Type B pancreatic cell (in vitro differentiated cells): ENCODE measurements at places on chromosomes 5 and 9. TPM values are rescaled to one million over a fixed set of nuclear protein-coding genes. Genes with fewer than 3 reads are reported as not detected.
A peak's percentile ranks its signal among the peaks of the same experiment; 100 is the strongest.

Gene RETREG1
- total RNA-seq = 11.6 and 18.8 TPM in 2 replicates

Gene GRAMD2B
- 18.3 and 21.5 TPM in 2 replicates for total RNA-seq

Gene PCDHB2
- total RNA-seq = 33.7 and 36.3 TPM in 2 replicates

Gene LCP2
- not detected in 2 replicates for total RNA-seq

Gene MPDZ
- 20.3 and 53.0 TPM in 2 replicates for total RNA-seq

GRCh38 chr9:36924757-36925432 lies 109.2 kb downstream of the PAX5 start:
- no peak overlapping the region for H3K27ac ChIP-seq
- no peak for DNase-seq
- H3K36me3 ChIP-seq = no peaks in the 10 kb centered on the region

DNA sequence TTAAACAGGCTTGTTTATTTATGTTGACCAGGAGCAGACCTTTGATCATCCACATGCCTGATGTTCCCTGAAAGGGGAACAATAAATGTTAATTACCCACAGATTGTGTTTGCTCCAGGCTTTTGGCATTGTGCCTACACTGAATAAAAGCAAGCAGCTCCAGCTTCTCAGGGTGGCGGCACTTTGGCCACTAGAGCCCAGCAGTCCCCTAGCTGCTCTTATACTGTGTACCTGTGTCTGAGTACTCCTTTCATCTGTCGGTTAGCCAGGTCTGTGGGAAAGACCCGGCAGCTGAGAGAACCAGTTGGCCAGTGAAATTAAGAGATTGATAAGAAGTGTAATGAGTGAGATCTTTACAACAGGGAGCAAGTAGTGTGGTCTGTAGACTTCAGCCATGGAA lies 254.8 kb upstream of the FTMT start:
- H3K36me3 ChIP-seq = no peaks in the 10 kb centered on the region
- H3K27me3 ChIP-seq = no peaks in the 10 kb centered on the region
- DNase-seq = no peak
- no peak overlapping the region for H3K27ac ChIP-seq
- no peaks in the 10 kb centered on the region for H3K4me1 ChIP-seq

- H3K4me1 ChIP-seq = peaks cover 14% of the 10 kb centered on the region
- H3K27ac ChIP-seq = peak overlapping the region; percentile 8
- H3K27me3 ChIP-seq = no peaks in the 10 kb centered on the region
- H3K4me3 ChIP-seq = no peak overlapping the region
- DNase-seq = no peak
- peaks cover 11% of the 10 kb centered on the region for H3K36me3 ChIP-seq
These were observed 16.1 kb upstream of the MXD3 start for GRCh38 chr5:177327539-177328522.

DNA sequence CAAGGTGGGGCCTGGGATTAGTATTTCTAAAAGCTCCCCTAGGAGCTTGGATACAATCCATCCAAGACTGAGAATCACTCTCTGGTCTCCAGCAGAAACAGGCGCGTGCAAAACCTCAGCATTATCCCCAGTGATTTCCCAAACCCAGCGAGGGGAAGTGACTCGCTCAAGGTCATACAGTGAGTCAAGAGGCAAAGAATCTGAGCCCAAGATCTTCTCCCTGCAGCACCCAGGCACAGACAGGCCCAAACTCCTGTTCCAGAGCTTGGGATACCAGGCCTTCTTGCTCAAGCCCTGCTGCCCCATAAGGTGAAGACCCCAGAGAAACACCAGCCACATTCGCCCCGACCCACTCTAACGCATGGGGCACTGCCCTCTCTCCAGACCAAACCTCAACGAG lies 33.2 kb downstream of the SHB start:
- no peaks in the 10 kb centered on the region for H3K27me3 ChIP-seq
- no peak overlapping the region for H3K4me3 ChIP-seq
- no peak overlapping the region for H3K27ac ChIP-seq
- DNase-seq = no peak
- H3K36me3 ChIP-seq = no peaks in the 10 kb centered on the region

- no peak overlapping the region for H3K4me3 ChIP-seq
- no peaks in the 10 kb centered on the region for H3K4me1 ChIP-seq
- no peak overlapping the region for H3K27ac ChIP-seq
- H3K27me3 ChIP-seq = peaks cover 31% of the 10 kb centered on the region
These were observed 47.8 kb upstream of the IRX4 start for GRCh38 chr5:1930501-1930879.

DNA sequence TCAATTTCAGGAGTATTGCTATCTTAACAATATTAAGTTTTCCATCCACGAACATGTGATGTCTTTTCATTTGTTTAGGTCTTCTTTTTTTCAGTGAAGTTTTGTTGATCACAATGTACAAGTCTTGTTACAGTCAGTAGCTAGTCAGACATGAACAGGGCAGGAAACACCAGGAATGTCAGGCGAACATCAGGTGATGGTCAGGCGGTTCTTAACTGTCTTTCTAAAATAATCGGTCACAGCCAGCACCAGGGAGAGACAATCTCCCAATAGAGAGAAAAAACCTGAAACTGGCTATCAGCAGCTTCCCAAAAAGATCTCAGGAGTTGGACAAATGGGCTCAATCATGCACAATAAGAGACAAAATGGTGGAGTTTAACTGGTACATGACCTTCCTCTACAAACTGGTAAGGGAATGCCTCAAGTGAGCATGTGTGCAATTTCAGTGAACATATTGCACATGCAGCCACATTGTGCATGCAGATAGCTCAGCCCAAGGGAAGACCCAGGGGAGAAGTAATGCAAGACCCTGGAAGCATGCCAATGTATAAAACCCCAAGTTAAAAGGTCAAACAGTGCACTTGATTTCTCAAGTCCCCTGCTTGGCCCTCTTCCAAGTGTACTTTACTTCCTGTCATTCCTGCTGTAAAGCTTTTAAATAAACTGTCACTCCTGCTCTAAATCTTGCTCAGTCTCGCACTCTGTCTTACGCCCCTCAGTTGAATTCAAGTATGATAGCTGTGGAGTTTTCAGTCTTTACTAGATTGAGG lies 176.1 kb upstream of the RASEF start:
- no peak overlapping the region for H3K27ac ChIP-seq
- DNase-seq = no peak
- no peaks in the 10 kb centered on the region for H3K36me3 ChIP-seq
- peaks cover 33% of the 10 kb centered on the region for H3K4me1 ChIP-seq

- no peak overlapping the region for H3K4me3 ChIP-seq
- no peak for DNase-seq
- no peaks in the 10 kb centered on the region for H3K36me3 ChIP-seq
- no peaks in the 10 kb centered on the region for H3K27me3 ChIP-seq
These were observed 10.0 kb downstream of the OTULINL start for GRCh38 chr5:14591548-14591947.

DNA sequence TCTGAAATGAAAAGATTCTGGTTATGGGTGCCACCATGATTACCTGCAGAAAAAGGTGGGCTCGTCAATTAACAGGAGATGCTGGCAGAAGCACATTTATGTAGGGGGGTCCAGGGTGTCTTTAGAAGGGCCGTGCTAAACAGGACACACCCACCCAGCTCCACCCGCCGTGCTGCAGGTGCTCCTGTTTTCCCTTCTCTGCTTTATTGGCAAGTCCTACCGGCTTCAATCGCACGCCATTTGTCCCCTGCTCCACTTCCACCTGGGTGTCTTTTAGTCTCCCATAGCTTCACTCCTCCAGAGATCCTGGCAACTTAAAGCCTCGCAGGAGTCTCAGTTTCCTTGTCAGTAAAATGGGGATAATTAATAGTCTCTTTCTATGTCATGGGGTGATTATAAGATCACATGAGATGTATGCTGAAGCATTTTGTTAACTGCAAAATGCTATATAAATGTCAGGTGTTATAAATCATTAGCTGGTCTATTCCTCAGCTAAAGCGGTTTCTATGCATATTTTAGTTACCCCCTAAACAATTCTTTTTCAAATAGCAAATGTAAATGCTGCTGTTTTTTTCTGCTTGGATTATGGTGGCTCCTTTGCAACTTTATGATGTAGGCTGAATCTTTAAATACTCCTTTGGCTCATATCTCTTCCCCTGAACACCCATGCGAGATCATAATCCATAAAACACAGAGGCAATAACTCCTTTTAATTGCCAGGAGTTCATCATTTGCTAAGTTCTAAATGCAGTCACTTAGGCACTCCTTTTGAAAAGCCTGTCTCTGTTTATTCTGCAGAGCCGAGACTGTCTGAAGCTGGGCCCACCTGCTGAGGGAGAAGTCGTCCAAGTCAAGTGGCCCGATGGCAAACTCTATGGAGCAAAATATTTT lies 406.9 kb downstream of the KDM4C start:
- no peak overlapping the region for H3K27ac ChIP-seq
- H3K36me3 ChIP-seq = peaks cover under 1% of the 10 kb centered on the region
- DNase-seq = no peak
- no peaks in the 10 kb centered on the region for H3K27me3 ChIP-seq

DNA sequence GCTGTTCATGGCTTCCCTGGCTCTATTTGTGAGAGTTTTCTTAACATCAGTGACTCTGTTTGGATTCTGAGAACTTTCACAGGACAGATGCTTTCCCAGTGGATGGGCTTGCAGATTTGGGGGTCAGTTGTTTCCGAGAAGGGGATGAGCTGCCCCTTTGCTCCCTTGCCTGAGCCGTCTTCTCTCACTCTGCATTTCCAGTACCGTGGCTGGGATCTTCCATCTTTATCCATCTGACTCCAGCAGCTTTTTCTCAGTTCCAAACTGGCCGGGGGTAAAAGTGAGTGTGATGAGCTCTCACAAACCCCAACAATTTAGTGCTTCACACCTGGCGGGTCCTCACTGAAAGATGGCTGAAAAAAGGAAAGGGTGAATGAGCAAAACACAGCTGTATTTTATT lies 79.1 kb downstream of the TENT4A start:
- no peak overlapping the region for H3K27ac ChIP-seq
- H3K4me1 ChIP-seq = no peaks in the 10 kb centered on the region
- DNase-seq = peak; percentile 13
- H3K4me3 ChIP-seq = no peak overlapping the region

DNA sequence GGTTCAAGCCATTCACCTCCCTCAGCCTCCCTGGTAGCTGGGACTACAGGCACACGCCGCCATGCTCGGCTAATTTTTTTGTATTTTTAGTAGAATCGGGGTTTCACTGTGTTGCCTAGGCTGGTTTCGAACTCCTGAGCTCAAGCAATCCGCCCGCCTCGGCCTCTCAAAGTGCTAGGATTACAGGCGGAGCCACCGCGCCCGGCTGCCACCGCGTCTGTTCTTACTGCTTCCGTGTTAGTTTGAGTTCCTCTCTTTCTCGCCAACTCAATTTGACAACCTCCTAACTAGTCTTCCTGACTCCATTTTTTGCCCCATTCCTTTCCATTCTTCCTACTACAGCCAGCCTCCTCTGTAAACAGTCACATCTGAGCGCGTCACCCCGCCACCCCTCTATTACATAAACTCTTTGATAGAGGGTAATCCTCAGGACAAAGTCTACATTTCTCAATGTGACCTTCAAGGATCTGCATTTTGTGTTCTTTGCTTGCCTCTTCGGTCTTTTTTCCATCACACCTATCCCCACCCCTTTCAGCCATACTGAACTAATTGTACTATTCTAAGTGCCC lies 88.6 kb upstream of the IL6ST start:
- no peaks in the 10 kb centered on the region for H3K27me3 ChIP-seq
- no peak overlapping the region for H3K27ac ChIP-seq
- H3K4me3 ChIP-seq = no peak overlapping the region

GRCh38 chr5:544675-545355 lies 20.6 kb upstream of the SLC9A3 start:
- DNase-seq = no peak
- H3K4me3 ChIP-seq = no peak overlapping the region
- H3K27ac ChIP-seq = no peak overlapping the region
- no peaks in the 10 kb centered on the region for H3K4me1 ChIP-seq
- no peaks in the 10 kb centered on the region for H3K36me3 ChIP-seq

DNA sequence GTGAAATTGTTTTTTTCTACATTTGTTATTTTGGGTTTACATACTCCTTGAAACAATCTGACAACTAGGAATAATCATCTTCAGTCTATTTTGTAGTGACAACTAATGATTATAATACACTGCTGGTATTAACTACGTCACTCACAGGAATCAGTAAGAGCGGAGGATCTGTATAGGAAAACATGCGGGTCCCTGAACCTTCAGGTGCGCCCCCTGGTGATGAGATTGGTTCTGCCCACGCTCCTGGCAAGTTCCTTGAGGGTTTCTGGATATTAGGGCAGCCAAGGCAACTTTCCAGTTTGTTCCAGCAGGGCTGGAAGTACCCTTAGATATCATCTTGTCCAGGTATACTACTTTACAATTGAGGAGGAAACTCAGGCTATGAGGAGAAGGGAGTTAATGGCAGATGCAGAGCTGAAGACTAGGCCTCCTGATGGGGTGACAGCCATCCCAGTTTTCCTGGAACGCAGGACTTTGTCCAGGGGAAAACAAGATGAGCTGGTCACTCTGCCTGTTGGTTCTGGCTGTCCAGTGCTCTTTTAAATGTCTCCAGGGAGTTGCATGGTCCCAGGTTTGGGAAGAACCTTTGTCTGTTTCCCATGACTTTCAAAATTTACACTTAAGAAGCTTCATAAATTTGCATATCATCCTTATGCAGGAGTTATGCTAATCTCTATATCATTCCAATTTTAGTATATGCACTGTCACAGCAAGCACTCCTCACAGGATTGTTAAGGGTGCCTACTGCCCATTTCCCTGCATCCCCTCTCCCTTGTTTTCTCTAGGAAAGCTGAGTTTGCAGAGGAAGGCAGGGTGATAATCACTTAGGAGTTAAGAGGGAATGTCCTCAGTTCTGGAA lies 14.9 kb upstream of the WNT8A start:
- H3K27me3 ChIP-seq = no peaks in the 10 kb centered on the region
- no peak overlapping the region for H3K4me3 ChIP-seq
- no peaks in the 10 kb centered on the region for H3K4me1 ChIP-seq
- no peak overlapping the region for H3K27ac ChIP-seq
- DNase-seq = no peak
